ENCODE measurements at places on chromosomes 12 and 14.
A peak's percentile ranks its signal among the peaks of the same experiment; 100 is the strongest.

DNA sequence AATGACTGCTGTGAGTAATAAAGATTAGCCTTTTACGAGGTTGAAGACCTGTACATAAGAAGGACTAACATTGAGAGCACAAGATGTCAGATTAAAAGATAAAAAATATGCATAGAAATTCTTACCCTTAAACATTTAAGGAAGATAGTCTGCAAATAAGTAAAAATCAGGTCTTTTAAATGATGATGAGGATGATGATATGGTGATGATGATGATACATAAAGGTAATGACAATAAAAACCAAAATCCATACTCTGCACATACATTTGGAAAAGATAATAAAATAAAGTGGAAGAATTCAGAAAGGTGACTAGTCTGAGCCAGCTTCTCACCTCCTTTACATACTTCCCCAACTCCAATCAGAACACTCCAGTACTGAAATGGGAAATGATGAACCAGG is 124.5 kb downstream of the PTCSC3 start:
- DNase-seq: no peak

GRCh38 chr12:93323625-93324329 is 53.9 kb upstream of the NUDT4 start:
- DNase-seq: no peak

DNA sequence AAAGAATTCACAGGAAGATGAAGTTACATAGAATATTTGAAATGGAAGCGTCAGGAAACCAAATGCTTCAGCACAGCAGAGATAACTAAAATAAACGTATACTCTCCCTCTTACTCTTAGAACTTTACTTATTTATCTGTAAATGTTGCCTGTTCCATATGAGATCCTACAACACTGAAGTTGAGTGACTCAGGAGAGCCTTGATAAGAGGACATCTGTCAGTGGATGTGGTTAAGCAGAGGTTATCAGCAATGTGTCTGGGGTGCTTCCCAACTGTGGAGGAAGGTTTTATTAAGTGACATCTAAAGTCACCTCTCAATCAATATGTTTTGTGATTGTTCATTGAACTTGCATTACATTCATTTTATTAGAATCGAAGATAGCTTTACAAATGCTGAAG is 81.9 kb downstream of the NEDD1 start:
- no peak for DNase-seq

DNA sequence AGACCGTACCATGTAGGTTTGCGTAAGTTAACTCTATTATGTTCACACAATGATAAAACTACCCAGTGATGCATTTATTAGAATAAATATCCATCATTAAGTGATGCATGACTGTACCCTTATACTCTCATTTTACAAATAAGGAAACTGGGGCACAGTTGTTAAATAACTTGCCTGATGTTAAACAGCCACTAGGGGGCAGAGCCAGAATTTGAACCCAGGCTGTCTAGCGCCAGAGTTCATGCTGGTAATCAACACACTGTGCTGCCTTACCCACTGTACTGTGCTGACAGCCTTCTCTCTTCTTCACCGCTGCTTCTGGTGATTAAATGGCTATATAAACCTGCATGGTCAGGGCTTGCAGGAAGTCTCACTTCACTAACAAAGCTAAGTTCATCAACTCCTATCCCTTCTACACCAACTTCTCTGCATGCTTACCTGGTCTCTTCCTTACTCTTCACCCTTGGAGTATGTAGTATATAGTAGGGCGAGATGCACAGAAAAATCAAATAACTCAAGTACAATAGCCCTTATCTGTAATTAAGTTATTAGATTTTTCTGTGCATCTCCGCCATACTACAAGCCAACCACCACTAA is 43.6 kb upstream of the APPL2 start:
- DNase-seq: peak; percentile 58

DNA sequence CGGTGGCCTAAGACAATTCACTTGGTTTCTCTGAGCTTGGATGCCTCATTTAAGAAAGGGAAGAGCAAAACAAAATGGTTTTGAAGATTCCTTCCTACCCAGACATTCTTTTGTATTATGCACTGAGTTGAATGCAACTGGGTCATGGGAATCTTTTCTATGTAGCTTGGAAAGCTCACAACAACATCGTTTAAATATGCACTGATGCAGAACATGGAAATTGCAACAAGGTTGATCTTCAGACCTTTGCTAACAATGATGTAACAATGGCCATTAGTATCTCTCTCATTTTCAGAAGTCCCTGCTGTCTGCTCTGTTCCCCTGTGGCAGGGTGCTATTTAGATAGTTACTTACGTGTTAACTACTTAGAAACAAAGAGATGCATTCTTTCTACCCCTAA is 30.1 kb upstream of the IGF1 start:
- DNase-seq: no peak

All from CD4-positive, alpha-beta T cell treated with Interleukin-15 for 4 hours (primary cell).